ENCODE measurements at places on chromosomes 16 and 17.

DNA sequence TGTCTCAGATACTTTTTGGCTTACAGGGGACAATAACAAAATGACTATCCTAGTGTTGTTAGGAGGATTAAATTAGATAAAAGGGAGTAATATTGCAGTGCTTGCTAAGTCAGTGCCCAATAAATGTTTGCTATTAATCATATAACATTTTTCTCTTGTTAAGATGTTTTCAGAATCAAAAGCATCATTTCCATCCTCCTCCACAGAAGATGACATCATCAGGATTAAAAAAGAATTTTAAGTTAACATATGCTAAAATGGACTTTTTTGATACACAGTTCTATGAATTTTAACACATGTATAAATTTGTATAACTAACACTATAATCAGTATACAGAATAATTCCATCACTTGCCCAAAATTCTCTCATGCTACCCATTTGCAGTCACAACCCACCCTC is 492.6 kb downstream of the GRIN2A start:
- DNase-seq: no peak

GRCh38 chr16:12538667-12539091 is 265.0 kb downstream of the CPPED1 start:
- DNase-seq: no peak

DNA sequence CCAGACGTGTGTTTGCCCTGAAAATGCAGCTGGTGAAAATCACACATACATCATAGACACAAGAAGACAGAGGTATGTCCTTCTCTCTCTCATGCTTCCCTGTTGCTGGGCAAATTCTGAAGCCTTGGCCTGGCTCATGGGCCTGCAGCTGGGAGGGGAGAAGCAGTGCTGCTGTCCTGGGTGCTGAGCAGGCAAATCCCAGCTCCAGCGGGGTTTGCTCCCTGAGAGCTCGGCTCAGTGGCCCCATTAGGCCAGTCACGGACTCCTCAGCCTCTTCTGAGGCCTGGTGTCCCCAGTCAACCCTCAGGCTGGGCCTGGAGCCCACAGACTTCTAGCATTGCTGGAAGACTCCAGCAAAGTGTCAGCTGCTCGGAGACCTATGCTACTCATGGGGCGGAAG is 11.7 kb downstream of the RHBDL3 start:
- no peak for DNase-seq

DNA sequence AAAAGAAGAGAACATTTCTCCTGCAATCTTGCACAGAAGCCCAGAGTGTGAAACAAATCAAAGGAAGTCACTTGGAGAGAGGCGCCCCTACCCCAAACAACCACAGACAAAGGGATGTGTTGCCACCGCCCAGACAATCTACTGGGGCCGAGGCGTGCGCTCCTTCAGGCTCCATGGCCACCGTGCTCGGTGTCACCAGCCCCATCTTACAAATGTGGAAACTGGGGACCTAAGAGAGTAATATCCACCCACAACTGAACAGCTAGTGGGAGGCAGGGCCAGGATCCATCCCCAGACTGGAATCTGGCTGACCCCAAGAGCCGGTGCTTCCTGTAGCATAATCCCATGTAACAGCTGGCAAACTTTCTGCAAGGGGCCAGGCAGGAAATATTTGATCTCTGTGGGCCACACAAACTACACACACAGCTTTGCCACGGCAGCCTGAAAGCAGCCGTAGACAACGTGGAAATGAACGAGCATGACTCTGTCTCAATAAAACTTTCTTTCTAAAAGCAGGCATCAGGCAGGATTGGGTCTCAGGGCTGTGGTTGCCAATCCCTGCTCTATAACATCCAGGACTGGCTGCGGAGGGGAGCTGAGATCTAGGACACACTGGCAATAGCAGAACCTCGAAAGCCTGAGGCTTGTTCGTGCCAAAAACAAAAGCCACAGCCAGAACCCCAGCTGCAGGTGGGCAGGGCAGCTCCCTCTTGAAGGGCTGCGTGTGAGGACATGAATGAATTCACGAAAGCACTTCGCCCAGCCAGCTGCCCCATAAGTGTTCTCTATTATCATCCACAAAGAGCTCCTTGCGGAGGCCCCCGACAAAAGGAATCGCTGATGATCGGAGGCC is 26.6 kb upstream of the GINS2 start:
- no peak for DNase-seq

All from T1000 (cell line).